ENCODE measurements at places on chromosomes 3 and 15. TPM values are rescaled to one million over a fixed set of nuclear protein-coding genes. Genes with fewer than 3 reads are reported as not detected.

Gene NTRK3
- 23.6 TPM for total RNA-seq

Gene ACTC1
- 0.15 TPM for total RNA-seq

Gene CKMT1A
- not detected for total RNA-seq

Gene NEO1
- 66.3 TPM for total RNA-seq

Gene FANCD2OS
- total RNA-seq, result not detected

Gene PTPRG
- total RNA-seq, result 61.6 TPM

Gene THRB
- 29.8 TPM for total RNA-seq

Gene MORC1
- total RNA-seq, result not detected

Gene SPSB4
- total RNA-seq, result not detected

Gene CHSY1
- total RNA-seq, result 33.4 TPM

Gene ECT2
- 15.4 TPM for total RNA-seq

Gene CISH
- total RNA-seq, result 17.4 TPM

Gene SPATA12
- total RNA-seq, result 0.29 TPM

Gene ONECUT1
- total RNA-seq, result not detected

Gene HRG
- total RNA-seq, result not detected

Gene IL5RA
- total RNA-seq, result not detected

Gene ECE2
- total RNA-seq, result not detected

Gene IGSF10
- 7.9 TPM for total RNA-seq

Gene PDHB
- 68.2 TPM for total RNA-seq

Gene NAALADL2
- 12.0 TPM for total RNA-seq

Gene CNTN6
- under 0.01 TPM for total RNA-seq

Data from breast epithelium (tissue), 4 donors.